ENCODE measurements at places on chromosomes 6 and 20.

DNA sequence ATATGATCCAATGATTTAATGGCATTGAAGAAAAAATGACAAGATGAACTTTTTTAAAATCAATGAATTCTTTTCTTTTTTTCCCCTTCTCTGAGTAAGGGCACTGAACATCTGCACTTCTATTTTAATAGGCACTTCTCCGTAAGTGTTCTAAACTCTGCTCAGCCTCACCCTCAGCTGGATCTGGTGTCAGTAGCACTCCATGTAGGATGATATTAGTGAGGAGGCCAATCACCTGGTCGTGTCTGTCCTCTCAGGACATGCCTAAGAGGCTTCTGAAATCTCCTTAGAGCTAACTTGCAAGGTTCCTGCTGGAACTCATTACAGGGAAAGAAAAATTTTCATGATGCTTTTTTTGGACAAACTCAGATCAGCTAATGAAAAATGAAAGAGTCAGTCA, 148.6 kb upstream of the MLIP start:
- no peaks in the 10 kb centered on the region for H3K4me1 ChIP-seq
- H3K27ac ChIP-seq: no peak overlapping the region
- no peak overlapping the region for H3K4me3 ChIP-seq
- no peak for ATAC-seq

DNA sequence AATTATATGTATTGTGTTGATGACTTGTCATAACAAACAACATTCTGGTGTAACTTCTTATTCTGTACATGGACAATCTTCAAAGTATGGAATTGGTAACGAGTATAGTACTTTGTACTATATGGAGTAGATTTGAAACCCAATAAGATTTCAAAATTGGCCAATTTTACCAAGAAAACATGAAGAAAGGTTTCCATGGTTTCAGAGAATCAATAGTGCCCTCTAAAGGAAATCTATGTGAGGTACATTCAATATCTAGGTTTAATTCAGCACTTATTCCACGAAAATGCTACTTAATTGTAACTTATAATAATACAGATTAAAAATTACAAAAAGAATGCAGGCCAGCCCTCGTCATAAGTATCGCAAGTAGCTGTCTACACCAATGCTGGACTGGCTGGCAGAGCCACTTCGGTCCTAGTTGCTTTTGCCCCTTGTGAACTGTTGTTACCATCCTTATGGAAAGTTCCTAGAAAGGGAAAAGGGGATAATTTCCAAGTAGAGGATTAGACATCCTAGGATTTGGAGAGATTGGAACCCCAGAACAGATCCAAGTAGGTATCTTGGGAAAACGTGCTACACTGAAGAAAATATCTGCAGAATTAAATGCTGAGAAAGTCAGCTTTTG, 70.9 kb downstream of the LCA5 start:
- no peak overlapping the region for H3K27ac ChIP-seq
- no peaks in the 10 kb centered on the region for H3K36me3 ChIP-seq
- no peak overlapping the region for H3K4me3 ChIP-seq
- no peaks in the 10 kb centered on the region for H3K27me3 ChIP-seq
- H3K4me1 ChIP-seq: no peaks in the 10 kb centered on the region
- no peak for ATAC-seq

GRCh38 chr6:22067671-22068070, 229.2 kb downstream of the PRL start:
- H3K27ac ChIP-seq: no peak overlapping the region
- ATAC-seq: no peak
- H3K4me1 ChIP-seq: peaks cover 5% of the 10 kb centered on the region
- no peaks in the 10 kb centered on the region for H3K27me3 ChIP-seq

GRCh38 chr6:148218542-148219258, 123.9 kb upstream of the SASH1 start:
- H3K27ac ChIP-seq: peak overlapping the region; percentile 9
- no peak overlapping the region for H3K4me3 ChIP-seq
- no peaks in the 10 kb centered on the region for H3K27me3 ChIP-seq
- H3K4me1 ChIP-seq: peaks cover 5% of the 10 kb centered on the region

DNA sequence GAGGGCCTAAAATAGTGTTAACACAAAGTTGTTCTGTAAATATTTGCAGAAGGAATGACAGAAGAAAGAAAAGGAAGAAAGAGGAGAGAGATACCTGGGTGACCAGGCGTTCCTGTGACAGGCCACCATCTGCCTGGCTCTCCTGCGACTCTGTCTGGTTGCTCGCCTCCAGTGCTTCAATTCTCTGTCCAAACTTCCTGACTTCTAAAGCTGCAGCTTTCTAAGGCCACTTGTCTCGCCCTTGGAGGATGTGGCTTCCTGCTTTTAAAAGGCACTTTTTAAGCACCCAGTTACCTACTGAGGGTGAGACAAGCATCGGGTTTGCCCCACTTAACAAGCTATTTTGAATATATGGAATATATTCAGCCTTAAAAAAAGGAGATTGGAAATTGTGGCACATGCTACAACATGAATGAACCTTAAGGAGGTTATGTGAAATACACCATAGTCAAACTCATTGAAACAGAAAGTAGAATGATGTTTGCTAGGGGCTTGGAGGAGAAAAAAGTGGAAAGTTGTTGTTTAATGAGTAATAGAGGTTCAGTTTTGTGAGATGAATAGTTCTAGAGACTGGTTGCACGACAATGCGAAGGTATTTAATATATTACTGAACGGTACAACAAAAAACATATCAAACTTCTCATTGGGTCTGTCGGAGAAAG, 32.8 kb downstream of the VIP start:
- ATAC-seq: no peak
- H3K36me3 ChIP-seq: no peaks in the 10 kb centered on the region
- no peak overlapping the region for H3K4me3 ChIP-seq
- H3K27me3 ChIP-seq: no peaks in the 10 kb centered on the region
- H3K27ac ChIP-seq: no peak overlapping the region
- H3K4me1 ChIP-seq: no peaks in the 10 kb centered on the region

- H3K4me3 ChIP-seq: no peak overlapping the region
- no peaks in the 10 kb centered on the region for H3K4me1 ChIP-seq
- no peak for ATAC-seq
- H3K36me3 ChIP-seq: no peaks in the 10 kb centered on the region
- H3K27ac ChIP-seq: no peak overlapping the region
Measured at GRCh38 chr20:21028921-21029320, 77.2 kb downstream of the LINC00237 start.

DNA sequence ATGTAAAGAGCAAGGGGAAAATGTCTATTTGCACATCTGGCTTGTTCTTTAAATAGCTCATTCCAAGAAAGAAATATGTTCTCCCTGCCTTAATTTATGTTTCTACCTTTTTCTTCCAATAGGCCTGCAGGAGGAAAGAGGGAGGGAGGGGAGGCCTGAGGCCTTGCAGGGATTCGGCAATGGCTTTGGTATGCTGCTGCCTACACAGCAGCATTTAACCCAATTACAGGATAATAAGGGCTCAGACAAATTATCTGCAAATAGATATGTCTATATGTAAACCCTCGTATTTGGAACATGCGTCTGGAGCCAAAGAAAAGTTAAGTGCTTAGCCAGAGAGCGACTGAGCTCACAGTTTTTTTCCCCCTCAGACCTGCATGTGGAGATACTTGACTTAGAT, 277.2 kb downstream of the CDC5L start:
- no peaks in the 10 kb centered on the region for H3K4me1 ChIP-seq
- H3K4me3 ChIP-seq: no peak overlapping the region
- H3K27me3 ChIP-seq: peaks cover 4% of the 10 kb centered on the region
- peak overlapping the region; percentile 10 for H3K27ac ChIP-seq
- no peaks in the 10 kb centered on the region for H3K36me3 ChIP-seq

GRCh38 chr6:128870746-128871145, 12.2 kb upstream of the LAMA2 start:
- H3K27me3 ChIP-seq: no peaks in the 10 kb centered on the region
- no peak for ATAC-seq
- H3K4me3 ChIP-seq: no peak overlapping the region
- no peaks in the 10 kb centered on the region for H3K4me1 ChIP-seq
- no peak overlapping the region for H3K27ac ChIP-seq

- no peaks in the 10 kb centered on the region for H3K36me3 ChIP-seq
- no peak for ATAC-seq
- peaks cover 59% of the 10 kb centered on the region for H3K27me3 ChIP-seq
- H3K4me1 ChIP-seq: peaks cover 5% of the 10 kb centered on the region
- no peak overlapping the region for H3K4me3 ChIP-seq
Measured at GRCh38 chr20:37596890-37597536, 69.3 kb upstream of the BLCAP start.

GRCh38 chr6:75149696-75150095, 56.2 kb downstream of the COL12A1 start:
- H3K27me3 ChIP-seq: no peaks in the 10 kb centered on the region
- H3K4me1 ChIP-seq: no peaks in the 10 kb centered on the region
- H3K27ac ChIP-seq: no peak overlapping the region
- no peak overlapping the region for H3K4me3 ChIP-seq
- H3K36me3 ChIP-seq: peaks cover 57% of the 10 kb centered on the region
- no peak for ATAC-seq

DNA sequence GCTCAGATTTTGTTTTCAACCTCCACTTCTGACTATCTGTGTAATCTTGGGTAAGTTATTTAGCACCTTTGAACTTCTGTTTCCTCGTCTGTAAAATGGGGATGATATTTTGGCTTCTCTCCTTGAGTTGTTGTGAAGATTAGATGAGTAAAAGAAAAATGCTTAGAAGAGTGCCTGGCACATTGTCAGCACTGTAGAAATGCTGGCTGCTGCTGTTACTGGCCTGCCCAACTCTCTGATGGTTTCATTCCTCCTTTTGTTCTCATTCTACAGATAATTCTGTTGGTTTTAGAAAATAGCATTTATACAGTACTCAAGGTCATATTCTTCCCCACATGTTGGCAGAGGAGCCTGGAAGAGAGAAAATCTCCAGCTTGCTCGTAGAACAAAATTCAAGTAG, 547.2 kb upstream of the JAG1 start:
- no peak for ATAC-seq
- H3K27ac ChIP-seq: no peak overlapping the region
- no peak overlapping the region for H3K4me3 ChIP-seq
- H3K36me3 ChIP-seq: no peaks in the 10 kb centered on the region
- no peaks in the 10 kb centered on the region for H3K4me1 ChIP-seq
- no peaks in the 10 kb centered on the region for H3K27me3 ChIP-seq

- H3K27me3 ChIP-seq: no peaks in the 10 kb centered on the region
- no peak for ATAC-seq
- no peak overlapping the region for H3K4me3 ChIP-seq
- no peak overlapping the region for H3K27ac ChIP-seq
- no peaks in the 10 kb centered on the region for H3K36me3 ChIP-seq
Measured at GRCh38 chr6:98980819-98981218, 33.1 kb upstream of the FBXL4 start.

DNA sequence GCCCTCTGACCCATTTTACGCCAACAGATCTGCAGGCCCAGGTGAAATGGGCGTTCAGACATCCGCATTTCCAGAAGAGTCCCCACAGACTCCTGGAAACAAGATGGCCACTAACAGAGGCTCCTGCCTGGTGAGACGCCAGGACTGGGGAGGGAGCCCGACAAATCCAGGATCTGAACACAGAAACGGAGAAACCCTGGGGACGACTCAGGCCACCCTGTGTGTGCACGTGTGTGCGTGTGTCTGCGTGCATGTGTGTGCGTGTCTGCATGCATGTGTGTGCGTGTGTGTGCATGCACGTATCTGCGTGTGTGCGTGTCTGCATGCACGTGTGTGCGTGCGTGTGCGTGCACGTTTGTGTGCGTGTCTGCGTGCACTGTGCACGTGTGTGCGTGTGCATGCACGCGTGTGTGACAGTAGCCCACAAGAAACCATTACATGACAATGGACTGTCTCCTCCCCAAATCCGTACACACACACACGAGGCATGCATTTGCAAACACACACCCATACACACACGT, 24.9 kb downstream of the CHRNA4 start:
- no peak overlapping the region for H3K4me3 ChIP-seq
- no peaks in the 10 kb centered on the region for H3K36me3 ChIP-seq
- no peak overlapping the region for H3K27ac ChIP-seq
- H3K27me3 ChIP-seq: peaks cover 88% of the 10 kb centered on the region
- ATAC-seq: no peak

DNA sequence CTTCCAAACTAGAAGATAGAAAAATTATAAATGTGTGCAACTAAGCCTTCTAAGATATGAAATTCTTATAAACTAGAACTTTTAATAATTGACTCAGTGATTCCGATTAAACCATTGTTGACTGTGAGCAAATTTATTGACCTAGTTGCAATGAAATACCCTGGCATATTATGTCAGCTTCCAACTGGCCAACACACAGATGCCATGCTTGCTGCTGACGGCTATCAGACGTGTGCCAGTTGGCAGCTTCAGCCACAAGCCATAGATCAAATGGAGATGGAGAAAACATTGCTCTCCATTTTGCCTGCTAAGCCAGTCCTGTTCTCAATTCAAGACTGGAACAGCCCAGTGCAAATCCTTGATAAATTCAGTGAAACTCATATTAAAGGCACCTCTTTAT, 101.7 kb upstream of the HDGFL1 start:
- H3K27ac ChIP-seq: no peak overlapping the region
- ATAC-seq: no peak
- no peaks in the 10 kb centered on the region for H3K36me3 ChIP-seq
- H3K4me3 ChIP-seq: no peak overlapping the region
- H3K27me3 ChIP-seq: no peaks in the 10 kb centered on the region

DNA sequence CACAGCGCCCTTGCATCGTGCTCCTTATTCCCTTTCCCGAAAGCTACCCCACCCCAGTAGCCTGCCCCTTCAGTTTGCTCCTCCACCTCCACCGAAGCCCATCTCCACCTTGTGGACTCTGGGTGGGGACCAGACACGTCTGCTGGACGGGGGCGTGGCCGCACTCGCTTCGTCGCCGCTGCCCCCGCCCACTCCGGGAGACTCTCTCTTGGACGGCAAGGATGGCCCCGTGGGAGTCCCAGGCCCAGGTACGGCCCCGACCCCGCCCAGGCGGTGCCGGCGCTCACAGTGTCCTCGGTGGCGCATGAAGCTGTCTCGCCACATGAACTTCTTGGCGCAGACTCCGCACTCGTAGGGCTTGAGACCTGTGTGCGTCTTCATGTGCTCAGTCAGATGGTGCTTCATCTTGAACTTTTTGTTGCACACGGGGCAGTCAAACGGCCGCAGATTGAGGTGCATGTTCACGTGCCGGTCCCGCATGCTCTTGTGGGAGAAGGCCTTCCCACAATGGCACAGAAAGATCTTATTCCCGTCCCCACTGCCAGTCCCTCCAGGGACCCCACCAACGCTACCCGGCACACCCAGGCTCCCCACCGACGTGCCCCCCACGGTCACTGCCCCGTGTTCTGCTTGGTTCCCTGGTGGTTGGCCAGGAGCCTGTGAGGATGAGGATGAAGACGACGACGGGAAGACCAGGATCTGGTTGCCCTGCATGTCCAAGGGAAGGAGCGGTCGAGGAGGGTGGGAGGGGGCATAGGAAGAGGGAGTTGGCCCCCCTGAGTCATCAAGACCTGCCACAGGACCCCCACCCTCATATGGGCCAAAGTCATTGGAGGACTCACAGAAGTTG, 1.3 kb upstream of the TAPBP start:
- H3K4me1 ChIP-seq: peaks cover 13% of the 10 kb centered on the region
- H3K36me3 ChIP-seq: peaks cover 42% of the 10 kb centered on the region
- peak overlapping the region; percentile 40 for H3K27ac ChIP-seq
- no peak for ATAC-seq
- H3K27me3 ChIP-seq: no peaks in the 10 kb centered on the region

- no peak overlapping the region for H3K4me3 ChIP-seq
- no peak overlapping the region for H3K27ac ChIP-seq
- no peaks in the 10 kb centered on the region for H3K4me1 ChIP-seq
- no peak for ATAC-seq
- no peaks in the 10 kb centered on the region for H3K36me3 ChIP-seq
Measured at GRCh38 chr6:144384427-144384826, 99.3 kb downstream of the UTRN start.

All from gastroesophageal sphincter (tissue), 4 donors.